ENCODE measurements at places on chromosomes 5 and 9. TPM values are rescaled to one million over a fixed set of nuclear protein-coding genes. Genes with fewer than 3 reads are reported as not detected.

JAKMIP2 gene
- 5.9 TPM for total RNA-seq

RANBP3L gene
- 0.60 TPM for total RNA-seq

SYK gene
- not detected for total RNA-seq

KIF24 gene
- total RNA-seq, result 0.59 TPM

LRRC19 gene
- not detected for total RNA-seq

IFNA21 gene
- not detected for total RNA-seq

F2RL2 gene
- total RNA-seq, result 5.6 TPM

PPP6C gene
- total RNA-seq, result 12.8 TPM

TPM2 gene
- 1,826 TPM for total RNA-seq

SHOC1 gene
- total RNA-seq, result 0.09 TPM

PCDHB2 gene
- 0.74 TPM for total RNA-seq

CD74 gene
- total RNA-seq, result 0.89 TPM

RNF208 gene
- total RNA-seq, result 0.30 TPM

OTP gene
- not detected for total RNA-seq

GLRA1 gene
- not detected for total RNA-seq

PCDHA9 gene
- under 0.01 TPM for total RNA-seq

MORN5 gene
- total RNA-seq, result not detected

CORO2A gene
- 0.30 TPM for total RNA-seq

PCDHA2 gene
- 0.05 TPM for total RNA-seq

ZNF79 gene
- total RNA-seq, result 10.5 TPM

GABRA6 gene
- not detected for total RNA-seq

GRXCR2 gene
- total RNA-seq, result not detected

SPATA31D4 gene
- total RNA-seq, result not detected

FOXD4L6 gene
- total RNA-seq, result 0.37 TPM

TLN1 gene
- total RNA-seq, result 1,223 TPM

SLC6A19 gene
- not detected for total RNA-seq

MRPL50 gene
- total RNA-seq, result 13.5 TPM

ANKRD31 gene
- 0.14 TPM for total RNA-seq

CA9 gene
- 8.1 TPM for total RNA-seq

SLC34A1 gene
- not detected for total RNA-seq

IL9 gene
- not detected for total RNA-seq

CBY3 gene
- not detected for total RNA-seq

MUSK gene
- under 0.01 TPM for total RNA-seq

DOCK8 gene
- total RNA-seq, result under 0.01 TPM

S1PR3 gene
- total RNA-seq, result 11.9 TPM

IFNK gene
- not detected for total RNA-seq

PCDHB16 gene
- total RNA-seq, result 0.30 TPM

NOL6 gene
- 56.2 TPM for total RNA-seq

SLC6A7 gene
- not detected for total RNA-seq

NR2F1-AS1 gene
- total RNA-seq, result 15.4 TPM

ARID3C gene
- not detected for total RNA-seq

GARIN3 gene
- not detected for total RNA-seq

CDK9 gene
- 43.1 TPM for total RNA-seq

GLE1 gene
- 24.1 TPM for total RNA-seq

KIF3A gene
- total RNA-seq, result 15.7 TPM

RASEF gene
- 0.28 TPM for total RNA-seq

SLC25A48 gene
- total RNA-seq, result not detected

SLC36A3 gene
- not detected for total RNA-seq

SLC4A9 gene
- not detected for total RNA-seq

BTNL3 gene
- not detected for total RNA-seq

SPAG8 gene
- total RNA-seq, result 0.55 TPM

EXD3 gene
- 12.2 TPM for total RNA-seq

PDZD2 gene
- total RNA-seq, result under 0.01 TPM

ENHO gene
- not detected for total RNA-seq

LCP2 gene
- total RNA-seq, result not detected

CDC14B gene
- 15.5 TPM for total RNA-seq
